Globus pallidus (tissue), 1 donor: ENCODE measurements at places on chromosomes 2 and 18.

- peak; percentile 21 for DNase-seq
Observed at GRCh38 chr2:196399722-196400691, 228.6 kb upstream of the STK17B start.

DNA sequence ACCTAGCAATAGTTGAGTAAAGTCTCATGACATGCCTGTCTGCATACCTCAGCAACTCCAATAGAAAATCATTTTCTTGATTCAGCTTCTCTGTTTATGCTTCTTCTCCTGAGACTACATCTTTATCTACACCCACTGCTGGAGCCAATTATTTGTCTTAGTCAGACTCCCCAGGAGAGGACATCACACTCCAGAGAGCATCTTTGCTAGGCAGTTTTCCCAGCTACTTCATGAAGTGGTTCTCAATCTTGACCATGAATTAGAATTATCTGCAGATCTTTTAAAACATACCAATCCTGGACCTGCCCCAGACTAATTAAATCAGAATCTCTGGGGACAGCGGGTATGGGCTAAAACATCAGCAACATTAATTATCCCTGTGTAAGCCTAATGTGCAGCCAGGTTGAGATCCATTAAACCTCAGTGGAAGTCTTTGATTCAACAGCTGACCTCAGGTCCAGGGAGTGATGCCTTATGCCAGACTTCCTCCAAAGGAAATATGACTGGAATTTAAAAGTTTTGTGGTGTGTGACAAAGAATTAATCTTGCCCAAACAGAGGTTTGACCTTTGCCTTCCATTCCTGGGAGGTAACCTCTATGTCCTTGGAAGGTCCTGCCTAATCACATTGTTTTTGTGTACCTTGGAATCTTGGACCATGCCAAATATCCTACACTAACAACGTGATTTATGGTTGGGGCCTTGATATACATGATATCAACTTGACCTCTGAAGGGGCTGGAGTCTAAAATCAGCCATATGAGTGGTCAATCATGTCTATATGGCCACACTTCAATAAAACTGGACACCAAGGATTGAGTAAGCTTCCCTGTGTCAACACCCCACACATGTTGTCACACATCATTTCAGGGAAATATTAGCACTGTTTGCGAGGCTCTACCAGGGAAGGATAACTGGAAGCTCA is 99.3 kb upstream of the DNAJC10 start:
- no peak for DNase-seq

GRCh38 chr2:155266583-155266982 is 568.1 kb downstream of the KCNJ3 start:
- no peak for DNase-seq

- no peak for DNase-seq
Observed at GRCh38 chr2:20852139-20852538, 29.2 kb upstream of the LDAH start.

GRCh38 chr2:156306821-156307220 is 25.7 kb downstream of the NR4A2 start:
- no peak for DNase-seq

DNA sequence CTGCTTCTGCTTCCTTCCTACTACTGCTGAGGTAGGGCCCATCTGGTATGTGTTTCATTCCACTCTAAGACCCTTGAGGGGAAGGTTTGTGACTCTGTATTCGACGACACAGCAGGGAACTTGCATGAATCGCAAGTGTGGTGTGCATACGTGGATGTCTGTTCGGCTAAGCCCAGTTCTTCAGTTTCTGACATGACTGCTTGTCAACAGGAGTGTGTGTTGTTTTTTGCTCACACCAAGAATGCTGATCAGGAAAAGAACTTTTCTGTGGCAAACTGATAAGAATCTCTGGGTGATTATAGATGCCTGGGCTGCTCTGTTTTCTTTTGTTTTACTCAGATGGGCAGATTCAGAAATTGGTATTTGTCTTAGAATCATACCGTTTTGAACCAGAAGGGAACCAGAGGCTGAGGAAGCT is 22.0 kb downstream of the TNFRSF11A start:
- DNase-seq: no peak

DNA sequence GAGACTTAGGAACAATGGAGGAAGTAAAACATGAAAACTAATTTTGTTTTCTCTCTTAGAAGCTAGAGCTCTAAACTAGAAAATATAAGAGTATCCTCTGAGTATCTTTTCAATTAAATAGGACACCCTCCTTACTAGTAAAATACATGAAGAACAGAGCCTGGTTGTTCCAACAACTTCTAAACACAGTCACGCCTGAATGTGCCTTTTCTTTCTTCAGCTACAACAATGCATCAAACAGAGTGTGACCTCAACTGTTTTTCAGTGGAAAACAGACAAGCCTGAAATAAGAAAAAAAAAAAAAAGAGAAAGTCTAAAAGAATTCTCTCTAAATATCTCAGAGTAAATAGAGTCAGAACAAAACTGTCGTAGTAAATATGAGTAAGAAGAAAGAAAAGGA is 928.8 kb downstream of the CNTNAP5 start:
- DNase-seq: peak; percentile 70

GRCh38 chr2:239685556-239685955 is 284.7 kb upstream of the HDAC4 start:
- no peak for DNase-seq

GRCh38 chr2:12883906-12884305 is 167.2 kb downstream of the TRIB2 start:
- DNase-seq: no peak

GRCh38 chr2:110637093-110637492 is 40.8 kb downstream of the BUB1 start:
- no peak for DNase-seq

GRCh38 chr18:50080316-50080715 is 114.6 kb downstream of the MYO5B start:
- DNase-seq: no peak

- no peak for DNase-seq
Observed at GRCh38 chr18:6731222-6731596, 1.7 kb downstream of the ARHGAP28 start.

- no peak for DNase-seq
Observed at GRCh38 chr18:51164761-51165281, 32.7 kb downstream of the MEX3C start.

GRCh38 chr2:166784296-166784946 is 103.9 kb upstream of the XIRP2 start:
- DNase-seq: no peak

DNA sequence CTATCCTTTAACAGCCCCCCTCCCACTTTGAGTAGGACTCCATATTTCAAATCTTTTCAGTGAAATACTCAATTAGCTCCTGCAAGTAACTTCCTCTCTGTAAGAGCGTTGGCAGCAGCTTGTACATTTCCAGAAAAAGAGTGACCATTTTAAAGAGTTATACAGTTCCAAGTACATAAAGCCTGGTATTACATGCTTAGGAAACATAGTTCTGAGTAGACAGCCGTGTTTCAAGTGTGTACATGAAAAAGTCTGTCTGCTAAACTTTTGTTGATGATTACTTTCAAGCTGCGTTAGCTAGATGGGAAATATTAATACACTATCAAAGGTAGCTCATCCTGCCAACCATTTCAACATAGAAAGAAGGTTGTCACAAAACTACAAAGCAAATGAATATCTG is 112.8 kb downstream of the ZNF521 start:
- DNase-seq: no peak

- DNase-seq: no peak
Observed at GRCh38 chr2:218343591-218343990, 13.1 kb upstream of the CATIP start.

GRCh38 chr18:44309185-44309584 is 371.5 kb upstream of the SETBP1 start:
- no peak for DNase-seq

DNA sequence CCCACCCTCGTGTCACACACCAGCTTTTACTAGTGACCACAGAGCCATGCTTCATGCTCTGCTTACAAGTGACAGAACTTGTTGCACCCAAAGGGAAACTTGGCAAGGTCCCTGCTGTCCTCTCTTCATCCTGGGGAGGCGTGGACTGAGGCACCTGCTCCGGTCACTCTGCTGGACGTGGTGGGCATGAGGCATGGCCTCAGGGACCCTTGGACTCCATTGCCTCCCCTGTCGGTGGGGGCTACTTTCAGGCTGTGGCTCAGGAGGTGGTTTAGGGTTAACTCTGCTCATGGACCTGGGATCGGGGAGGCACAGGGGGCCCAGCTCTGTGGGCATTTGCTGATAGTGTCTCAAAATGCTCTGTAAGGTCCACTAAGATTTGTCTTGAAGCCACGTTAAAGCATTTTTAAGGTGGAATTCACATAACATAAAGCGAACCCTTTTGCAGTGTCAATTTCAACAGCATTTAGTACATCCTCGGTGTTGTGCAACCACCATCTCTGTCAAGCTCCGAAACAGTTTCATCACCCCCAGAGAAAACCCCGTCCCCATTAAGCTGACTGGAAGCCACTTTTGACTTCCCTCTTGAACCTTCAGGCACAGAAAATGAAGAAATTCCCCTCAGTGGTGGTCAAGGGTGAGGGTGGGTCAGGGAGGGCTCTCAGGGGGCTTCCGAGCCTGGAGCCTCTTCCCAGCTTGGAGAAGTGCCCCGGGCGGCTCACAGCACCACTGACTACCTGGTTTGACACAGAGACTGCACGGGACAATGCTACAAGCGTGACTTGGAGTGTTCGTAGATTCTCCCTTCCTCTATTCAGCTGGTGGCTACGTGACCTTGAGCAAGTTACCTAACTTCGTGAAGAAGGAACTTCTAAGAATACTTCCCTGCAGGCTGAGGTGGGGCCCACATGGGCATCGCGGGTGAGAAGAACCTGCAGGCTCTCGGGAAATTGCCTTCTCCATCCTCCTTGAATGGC is 100.0 kb upstream of the HDAC4 start:
- no peak for DNase-seq

GRCh38 chr2:70095720-70096670 is 8.7 kb downstream of the PCBP1 start:
- DNase-seq: no peak

- peak; percentile 56 for DNase-seq
Observed at GRCh38 chr2:65053199-65053598, 3.0 kb upstream of the CEP68 start.

DNA sequence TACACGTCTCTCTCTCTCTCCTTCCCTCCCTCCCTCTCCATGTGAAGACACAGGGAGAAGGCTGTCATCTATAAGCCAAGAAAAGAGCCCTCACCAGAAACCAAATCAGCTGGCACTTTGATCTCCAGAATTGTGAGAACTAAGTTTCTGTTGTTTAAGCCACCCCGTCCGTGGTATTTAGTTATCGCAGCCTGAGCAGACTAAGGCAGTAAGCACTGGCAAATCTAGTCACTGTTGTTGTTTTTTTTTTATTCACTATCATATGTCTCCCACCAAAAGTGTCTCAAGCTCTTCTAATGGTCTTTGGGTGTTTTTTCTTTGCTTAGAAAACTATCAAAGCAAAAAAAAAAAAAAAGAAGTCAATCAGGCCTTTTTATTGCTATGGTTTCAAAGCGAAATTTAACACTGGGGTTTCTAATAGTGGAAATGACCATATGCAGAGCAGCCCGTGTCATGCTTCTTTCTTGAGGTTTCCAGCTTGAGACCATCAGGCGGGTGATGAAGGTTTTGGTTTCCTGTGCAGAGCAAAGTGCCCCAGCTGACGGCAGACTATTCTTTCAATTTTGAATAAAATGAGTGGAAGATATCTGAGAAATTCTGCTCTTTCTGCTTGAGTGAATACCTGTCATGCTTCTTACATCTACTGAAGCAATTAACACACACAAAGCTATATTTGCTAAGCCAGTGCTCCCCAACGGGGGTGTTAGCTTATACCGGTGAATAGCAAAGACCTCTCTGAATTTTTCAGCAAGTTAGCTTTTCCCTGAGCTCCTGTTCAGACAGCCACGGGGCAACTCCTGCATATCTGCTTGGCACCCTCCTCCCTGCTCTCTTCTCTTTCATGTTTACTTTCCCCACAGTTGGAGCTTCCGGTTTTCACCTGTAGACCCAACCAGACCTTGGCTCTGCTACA is 394.1 kb upstream of the ATP5MC3 start:
- DNase-seq: no peak

DNA sequence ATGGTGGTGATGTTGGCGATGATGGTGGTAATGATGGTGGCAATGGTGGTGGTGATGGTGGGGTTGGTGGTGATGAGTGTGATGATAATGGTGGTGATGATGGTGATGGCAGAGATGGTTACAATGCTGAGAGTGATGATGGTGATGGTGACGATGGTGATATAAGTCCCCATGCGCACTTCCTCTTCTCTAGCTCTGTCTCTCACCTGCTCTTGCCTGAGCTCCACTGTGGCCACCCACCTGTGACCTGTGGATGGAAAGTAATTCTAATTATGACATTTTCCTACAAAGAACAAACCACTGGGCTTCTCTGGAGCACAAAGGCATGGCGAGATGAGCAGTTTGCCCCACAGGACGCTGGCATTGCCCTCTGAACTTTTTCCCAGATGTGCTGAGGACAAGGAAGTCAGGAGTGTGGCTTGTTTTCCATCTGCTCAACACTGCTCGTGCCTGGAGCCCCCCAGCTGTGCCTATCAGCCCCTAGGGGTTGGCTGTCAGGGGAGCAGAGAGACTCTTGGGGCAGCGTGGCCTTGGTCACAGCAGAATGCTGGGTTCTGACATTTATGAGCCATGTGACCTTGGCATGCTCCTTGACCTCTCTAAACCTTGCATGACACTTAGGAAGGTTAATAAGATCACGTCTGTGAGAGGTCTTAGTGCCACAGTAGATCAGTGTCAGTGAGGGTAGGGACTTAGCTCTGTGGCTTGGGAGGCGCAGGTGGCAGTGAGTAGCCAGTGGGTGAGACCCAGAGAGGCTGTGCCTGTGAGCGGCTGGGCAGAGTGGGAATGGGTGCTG is 68.4 kb downstream of the RRM2 start:
- no peak for DNase-seq

DNA sequence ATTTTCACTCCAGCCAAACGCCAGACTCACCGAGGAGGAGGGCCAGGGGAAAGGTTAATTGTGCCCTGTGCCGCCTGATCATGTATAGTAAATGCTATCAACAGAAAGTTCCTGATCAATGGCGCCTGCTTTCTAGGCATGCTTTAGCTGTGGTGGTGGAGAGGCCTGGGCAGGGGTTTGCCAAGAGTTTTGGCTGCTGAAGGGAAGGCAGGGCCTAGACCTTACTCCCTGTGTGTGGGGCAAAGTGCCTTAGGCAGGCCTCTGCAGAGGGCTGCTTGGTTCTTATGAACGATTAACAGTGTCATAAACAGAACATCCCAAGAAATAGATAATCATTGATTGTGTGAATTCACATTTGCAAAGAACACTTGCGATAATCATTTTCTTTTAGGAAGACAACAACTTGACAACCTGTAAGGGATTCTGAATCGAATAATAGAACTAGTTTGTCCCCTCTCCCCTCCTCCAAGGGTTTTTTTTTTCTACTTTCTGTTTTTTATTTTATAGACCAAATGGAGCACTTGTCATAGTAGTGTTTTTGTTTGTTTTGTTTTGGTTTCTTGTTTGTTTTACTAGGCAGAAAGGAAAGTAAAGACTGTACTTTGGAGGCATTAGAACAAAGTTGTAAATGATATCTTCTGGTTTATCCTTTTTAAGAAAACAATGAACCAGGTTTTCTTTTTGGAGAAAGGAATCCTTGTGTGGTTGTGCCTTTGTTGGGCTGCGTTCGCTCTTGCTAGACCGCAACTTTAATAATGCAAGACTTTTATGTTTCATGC is 6.5 kb downstream of the TSHZ1 start:
- no peak for DNase-seq
